ENCODE measurements at places on chromosomes 1 and 21.
A peak's percentile ranks its signal among the peaks of the same experiment; 100 is the strongest.

DNA sequence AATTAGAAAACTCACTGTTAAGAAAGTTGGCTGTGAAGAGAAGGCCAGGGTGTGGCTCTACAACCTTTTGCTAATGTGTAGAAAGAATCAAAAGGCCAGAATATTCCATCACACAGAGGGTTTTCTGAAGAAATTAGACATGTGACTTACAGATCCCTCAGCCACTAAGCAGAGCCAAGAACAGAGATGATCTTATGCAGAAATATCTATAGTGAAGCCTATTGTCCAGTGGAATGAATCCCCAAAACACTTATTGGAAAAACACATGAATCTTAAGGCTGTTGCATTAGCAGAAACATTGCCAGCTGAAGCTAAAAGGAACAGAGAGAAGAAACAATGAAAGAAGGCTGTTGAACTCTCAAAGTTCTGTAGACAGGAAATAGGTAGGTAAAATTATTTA lies 979.2 kb downstream of the MRPL39 start:
- no peak for DNase-seq

DNA sequence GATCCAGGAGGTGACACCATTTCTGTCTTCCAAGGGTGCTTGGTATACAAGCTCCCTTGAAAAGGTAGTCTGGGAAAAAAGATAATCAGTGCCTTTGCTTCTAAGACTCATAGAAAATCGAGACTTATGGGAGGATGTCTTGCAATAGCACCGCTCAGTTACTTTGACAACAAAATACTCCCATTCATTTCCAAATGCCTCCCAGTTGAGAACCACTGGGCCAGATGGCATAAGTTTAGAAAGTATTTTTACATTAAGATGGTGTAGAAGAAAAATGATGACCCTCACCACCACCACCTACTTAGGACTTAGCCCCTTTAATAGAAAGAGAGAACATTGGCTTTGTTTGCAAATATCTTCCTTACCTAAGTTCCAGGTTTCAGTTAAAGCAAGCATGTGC lies 4.6 kb downstream of the TRMT13 start:
- no peak for DNase-seq

DNA sequence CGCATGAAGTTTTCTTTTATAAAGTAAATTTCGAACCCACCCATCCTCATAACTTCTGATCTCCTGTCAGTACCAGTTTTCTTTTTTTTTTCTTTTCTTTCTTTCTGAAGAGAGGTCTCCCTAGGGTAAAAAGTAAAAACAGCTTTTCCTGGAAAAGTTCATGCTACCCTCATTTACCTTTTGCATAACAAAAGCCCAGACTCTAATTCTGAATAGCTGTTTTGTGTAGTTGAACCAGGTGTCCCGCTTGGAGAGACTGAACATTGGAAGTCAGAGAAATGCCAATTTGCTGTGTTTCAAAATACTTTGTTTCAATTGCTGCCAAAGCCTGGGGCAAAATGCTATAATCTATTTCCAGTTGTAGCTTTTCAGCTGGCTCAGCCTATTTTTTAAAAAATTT lies 113.7 kb upstream of the RUNX1 start:
- DNase-seq, result no peak

DNA sequence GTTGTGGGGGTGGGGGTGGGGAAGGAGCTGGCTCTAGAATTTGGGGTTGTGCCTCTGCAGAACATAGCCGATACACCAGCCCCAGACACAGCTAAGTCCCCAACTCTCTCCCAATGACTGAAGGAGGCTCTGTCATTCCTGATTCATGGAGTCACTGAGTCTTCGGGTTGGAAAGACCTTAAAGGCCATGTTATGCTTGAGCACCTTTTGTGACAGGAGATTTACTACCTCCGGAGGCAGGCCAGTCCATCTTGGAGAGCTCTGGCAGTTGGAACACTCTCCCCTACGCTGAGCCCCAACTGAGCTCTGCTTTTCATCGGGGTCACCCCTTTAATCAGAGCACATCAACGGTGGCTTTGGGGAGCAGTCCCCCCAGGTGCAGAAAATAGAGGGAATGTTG lies 284.4 kb upstream of the GJB5 start:
- no peak for DNase-seq

DNA sequence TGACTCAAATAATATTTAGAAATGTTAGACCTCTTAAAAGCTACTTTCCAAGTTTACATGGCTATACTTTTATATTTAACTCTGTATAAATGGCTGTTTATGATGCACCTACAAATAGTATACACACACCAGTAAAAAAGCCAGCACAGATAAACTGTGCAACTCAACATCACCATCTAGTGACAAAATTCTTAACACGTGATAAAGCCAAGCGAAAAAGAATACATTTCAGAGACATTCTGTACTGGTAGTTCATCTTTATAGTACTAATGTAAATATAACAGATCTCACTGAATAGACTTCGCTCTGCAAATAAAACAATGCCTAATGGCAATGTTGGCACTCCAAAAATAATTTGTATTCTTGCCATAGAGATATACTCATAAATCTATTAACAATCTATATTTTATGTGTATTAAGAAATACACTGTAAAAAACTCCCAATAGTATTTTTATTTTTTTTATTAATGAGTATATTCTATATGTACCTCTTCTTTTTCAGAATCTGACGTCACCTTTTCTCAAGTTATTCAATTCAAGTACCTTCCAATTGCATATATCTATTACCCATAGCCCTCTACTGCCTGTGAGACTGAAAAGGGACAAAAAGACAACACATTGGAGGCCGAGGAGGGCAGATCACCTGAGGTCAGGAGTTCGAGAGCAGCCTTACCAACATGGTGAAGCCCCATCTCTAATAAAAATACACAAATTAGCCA lies 100.2 kb downstream of the DPYD start:
- DNase-seq, result no peak

GRCh38 chr1:206770531-206771337 lies at the start of gene IL19:
Gene IL19, plus strand, starts transcription at chr1:206770773. Its CDS starts 65,890 bp downstream, at chr1:206836663.
- no peak for DNase-seq

DNA sequence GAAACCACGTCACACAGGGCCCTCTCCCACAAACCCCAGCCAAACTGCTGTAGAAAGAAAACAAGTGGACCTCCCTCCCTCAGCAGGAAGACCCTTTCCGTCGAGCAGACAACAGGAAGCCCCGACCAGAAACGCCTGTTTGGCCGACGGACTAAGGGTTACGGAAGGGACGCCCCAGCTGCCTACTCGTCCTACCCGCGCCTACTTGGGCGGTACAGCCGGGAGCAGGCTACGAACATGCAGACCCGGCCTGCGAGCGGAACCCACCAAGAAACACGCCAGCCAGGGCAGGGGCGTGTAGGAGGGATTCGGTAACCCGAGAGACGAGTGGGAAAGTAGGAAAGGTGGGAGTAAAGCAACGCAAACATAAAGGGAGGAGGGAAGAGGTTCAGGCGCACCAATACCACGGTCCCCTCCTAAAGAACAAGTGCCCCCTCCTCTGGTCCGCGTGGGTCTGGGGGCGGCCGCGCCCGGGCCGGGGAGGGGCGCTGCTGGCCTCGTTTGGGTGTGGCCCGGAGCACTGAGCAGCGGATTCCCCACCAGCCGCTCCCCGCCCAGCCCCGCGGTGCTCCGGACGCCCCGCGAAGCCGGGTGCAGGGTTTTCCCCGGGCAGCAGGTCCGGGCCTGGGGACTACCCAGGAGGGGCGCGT lies 450 bp downstream of the S100A10 start:
- no peak for DNase-seq

GRCh38 chr1:174789399-174789798 lies 210.3 kb upstream of the CACYBP start:
- no peak for DNase-seq

GRCh38 chr1:231583376-231583775 lies 43.2 kb upstream of the DISC1 start:
- no peak for DNase-seq

- no peak for DNase-seq
Measured at GRCh38 chr1:69377507-69377906, 190.2 kb upstream of the LRRC7 start.

- DNase-seq, result no peak
Measured at GRCh38 chr1:11831945-11832725, 15.4 kb downstream of the NPPA start.

- no peak for DNase-seq
Measured at GRCh38 chr1:30375156-30375555, 348.2 kb downstream of the MATN1 start.

DNA sequence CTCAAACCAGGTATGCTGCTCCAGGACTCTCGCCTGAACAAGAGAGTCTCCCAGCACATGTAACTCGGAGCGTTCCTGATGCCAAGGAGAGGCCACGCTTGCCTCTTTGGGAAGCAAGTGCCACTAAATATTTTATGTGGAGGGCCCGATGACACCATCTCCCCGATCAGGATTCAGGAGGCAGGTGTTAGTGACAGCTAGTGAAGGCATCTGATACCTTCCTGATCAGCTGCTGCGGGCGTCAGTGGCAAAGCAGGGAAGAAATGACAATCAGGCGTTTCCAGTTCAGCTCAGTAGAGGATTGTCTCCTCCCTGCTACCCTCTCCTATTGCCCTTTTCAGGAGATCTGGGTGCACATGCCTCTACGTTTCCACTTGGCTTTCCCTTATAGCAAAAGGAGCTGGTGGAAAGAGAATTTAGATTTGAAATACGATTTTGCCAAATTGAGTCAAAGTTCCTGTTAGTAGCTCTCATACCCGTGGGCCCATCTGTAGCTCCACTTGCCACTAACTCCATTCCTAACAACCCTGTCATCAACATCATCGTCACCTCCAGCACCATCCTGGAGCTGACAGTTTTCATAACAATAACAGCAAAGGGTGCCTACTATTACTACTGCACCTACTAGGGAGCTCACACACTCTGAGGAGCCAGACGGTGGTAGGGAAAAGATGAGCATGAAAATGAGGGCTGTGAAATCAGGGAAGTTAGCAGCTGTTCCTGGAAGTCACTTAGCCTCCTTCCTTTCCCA lies 21.6 kb downstream of the PLXNA2 start:
- no peak for DNase-seq

- no peak for DNase-seq
Measured at GRCh38 chr1:8782001-8782620, 35.3 kb downstream of the RERE start.

DNA sequence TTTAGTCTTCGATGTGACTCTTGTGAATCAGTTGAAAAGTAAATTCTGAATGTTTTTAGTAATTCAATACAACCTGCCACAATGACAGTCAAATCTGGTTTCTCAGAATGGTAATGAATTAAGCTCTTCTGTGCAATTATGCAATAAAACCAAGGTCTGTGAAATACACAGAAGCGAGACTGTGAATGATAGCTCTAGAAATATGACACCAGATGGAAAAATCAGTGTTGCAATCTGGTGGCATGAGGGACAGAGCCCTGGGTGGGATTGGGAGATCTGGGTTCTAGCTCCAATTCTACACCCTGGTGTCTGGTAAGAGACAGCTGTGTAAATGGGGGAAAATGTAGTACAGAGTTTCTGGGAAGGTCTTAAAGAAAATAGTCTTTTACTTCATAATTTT lies 586.4 kb upstream of the ZRANB2 start:
- DNase-seq, result no peak

DNA sequence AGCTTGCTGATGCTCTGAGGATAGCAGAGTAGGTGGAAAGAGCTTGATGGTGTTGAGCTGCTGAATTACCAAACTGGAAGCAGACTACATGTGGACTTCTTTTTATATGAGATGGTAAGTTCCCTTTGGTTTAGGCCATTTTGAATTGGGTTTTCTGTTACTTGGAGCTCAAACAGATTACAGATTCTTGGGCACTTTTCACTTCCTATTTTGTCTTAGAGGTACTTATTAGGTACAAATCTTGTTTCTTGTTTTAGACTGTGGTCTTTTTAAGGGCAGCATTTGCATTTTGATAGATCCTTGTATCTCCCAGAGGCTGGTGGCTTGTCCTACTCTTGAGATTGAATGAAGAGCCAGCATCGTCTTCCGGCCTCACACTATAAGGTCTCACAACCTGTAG lies 70.2 kb downstream of the GADD45A start:
- no peak for DNase-seq

- DNase-seq, result no peak
Measured at GRCh38 chr1:97010566-97011264, 289.1 kb downstream of the PTBP2 start.

- no peak for DNase-seq
Measured at GRCh38 chr1:203369666-203370065, 18.7 kb upstream of the FMOD start.

GRCh38 chr1:154877370-154877974 lies 7.4 kb upstream of the KCNN3 start:
- no peak for DNase-seq

- DNase-seq, result no peak
Measured at GRCh38 chr1:12640958-12641272, 3.0 kb upstream of the AADACL4 start.

- peak; percentile 86 for DNase-seq
Measured at GRCh38 chr1:202237052-202237451, 43.5 kb downstream of the LGR6 start.

GRCh38 chr1:162011337-162012012 lies 12.2 kb downstream of the OLFML2B start:
- no peak for DNase-seq

DNA sequence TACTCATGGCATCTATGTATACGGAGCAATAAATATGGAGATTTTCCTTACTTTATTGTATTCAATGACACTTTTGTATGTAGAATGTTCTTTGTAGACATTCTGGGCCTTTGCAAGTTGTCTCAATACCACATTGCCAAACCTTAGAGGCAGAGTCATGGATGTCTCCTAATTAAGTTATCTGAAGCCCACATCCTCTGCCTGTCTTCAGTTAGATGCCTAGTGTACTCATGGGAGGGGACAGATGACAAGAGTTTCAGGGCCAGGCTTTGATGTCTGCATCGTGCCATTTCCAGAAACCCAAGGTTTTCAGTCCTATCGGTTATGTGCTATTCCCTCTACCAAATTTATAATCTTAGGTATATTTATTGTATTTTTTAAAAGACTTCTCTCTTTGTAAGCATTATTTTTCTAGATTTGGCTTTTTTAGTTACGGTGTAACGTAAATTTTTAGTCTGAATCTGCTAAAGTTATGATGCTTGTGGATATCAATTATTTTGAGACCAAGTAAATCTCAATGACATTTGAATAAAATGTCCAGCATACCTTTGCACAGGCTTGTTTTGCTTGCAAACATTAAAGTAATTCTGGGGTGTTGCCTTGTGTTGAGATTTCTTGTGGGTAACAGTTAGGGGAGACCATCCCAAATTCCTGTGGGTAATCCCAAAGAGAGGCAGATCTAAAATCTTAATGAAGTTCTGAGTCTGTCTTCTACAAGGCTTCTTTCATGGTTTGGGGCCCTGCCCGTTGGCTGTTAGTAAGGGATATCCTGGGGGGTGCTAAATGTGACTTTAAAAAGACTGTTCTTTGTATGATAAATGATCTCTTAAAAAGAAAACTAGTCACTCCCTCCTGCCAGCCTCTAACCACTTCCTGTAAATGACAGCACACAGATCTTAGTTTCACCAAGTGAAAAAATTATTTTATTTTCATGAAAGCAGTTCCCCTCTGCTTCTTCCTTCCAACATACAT lies 8.0 kb upstream of the MACF1 start:
- DNase-seq, result no peak

DNA sequence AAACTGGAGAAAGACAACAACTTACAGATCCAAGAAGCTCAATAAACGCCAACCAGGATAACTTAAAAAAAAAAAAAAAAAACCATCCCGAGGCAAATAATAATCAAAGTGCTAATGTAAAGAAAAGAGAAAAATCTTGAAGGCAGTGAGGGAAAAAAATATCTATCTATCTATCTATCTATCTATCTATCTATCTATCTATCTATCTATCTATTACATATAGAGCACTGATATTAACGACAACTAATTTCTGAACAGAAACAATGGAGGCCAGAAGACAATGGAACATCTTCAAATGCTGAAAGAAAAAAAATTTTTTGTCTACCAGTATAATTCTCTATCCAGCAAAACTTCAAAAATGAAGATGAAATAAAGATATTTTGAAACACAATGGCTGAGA lies 18.0 kb downstream of the PACC1 start:
- no peak for DNase-seq

All from 8988T (cell line).